Amniotic stem cell (primary cell): ENCODE measurements at places on chromosomes 2 and 18.

DNA sequence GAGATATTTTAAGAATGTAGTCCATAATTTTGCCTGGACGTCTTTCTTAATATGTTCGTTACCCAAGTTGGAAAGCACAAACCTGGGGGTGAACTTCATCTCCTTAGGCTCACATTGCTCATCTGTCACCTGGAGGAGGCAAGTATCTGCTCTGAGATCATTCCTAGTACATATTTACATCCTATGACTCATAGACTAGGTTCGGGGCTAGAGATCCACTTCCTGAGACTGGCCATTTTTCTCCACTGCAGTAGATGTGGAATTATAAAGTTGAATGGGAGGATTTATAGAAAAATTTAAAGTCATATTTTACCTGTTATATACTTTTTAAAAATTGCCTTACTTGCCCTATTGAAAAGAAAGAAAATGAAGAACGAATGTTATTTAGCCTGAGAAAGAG lies 77.5 kb upstream of the PROKR1 start:
- DNase-seq = no peak

- DNase-seq = no peak
These were observed 249.3 kb upstream of the MYT1L start for GRCh38 chr2:2580341-2580740.

DNA sequence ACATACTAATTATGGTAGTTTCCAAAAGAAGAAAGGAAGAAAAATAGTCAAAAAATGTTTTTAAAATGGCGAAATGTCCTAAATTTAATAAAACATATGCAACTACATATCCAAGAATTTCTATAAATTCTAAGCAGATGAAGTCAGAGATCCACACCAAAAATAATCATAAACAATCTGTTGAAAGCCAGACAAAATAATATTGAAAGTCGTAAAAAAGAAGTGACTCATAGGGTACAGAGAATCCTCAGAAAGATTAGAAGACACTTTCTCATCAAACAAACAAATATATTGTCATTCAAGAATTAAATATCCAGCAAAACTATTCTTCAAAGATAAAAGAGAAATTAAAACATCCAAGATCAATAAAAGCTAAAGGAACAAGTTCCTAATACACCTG lies 281.4 kb upstream of the ZNF804A start:
- no peak for DNase-seq

DNA sequence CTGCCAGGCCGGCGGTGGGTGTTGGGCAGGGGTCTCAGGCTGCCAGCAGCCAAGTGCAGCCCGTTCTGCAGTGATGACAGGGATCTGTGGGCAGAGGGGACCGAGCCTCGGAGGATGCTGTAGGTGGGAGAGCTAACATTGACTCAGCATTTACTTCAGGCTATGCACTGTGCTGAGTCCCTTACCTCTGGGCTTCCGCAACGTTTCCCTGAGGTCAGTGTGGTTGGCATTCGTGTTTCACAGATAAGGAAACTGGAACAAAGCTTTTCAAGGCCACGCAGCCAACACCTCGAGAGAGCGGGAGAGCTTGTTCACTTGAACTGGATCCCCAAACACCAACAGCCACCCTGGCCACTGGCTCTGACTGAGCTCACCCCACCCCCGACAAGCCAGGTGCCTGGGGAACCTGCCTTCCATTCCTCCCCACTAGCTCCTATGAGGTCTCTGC lies 839 bp upstream of the GPR148 start:
- DNase-seq = no peak

GRCh38 chr2:73018188-73018825 lies 53.2 kb downstream of the SFXN5 start:
- DNase-seq = no peak

DNA sequence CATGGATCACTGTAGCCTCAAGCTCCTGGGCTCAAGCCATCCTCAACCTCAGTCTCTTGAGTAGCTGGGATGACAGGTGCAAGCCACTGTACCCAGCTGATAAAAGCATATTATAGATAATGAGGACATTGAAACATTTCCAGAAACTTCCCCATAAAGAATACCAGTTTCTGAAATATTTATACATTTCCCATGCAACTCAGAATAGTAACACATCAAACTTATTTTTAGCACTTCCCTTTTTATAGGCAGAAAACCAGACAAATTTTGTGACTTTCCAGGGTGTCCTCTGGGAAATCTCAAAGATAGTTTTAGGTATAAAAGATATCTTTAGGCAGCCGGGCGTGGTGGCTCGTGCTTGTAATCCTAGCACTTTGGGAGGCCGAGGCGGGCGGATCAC lies 25.1 kb upstream of the DPYSL5 start:
- no peak for DNase-seq

GRCh38 chr2:110852541-110853263 lies 120.3 kb downstream of the ACOXL start:
- DNase-seq = no peak

GRCh38 chr2:16114836-16115235 lies 174.5 kb downstream of the MYCN start:
- DNase-seq = no peak

DNA sequence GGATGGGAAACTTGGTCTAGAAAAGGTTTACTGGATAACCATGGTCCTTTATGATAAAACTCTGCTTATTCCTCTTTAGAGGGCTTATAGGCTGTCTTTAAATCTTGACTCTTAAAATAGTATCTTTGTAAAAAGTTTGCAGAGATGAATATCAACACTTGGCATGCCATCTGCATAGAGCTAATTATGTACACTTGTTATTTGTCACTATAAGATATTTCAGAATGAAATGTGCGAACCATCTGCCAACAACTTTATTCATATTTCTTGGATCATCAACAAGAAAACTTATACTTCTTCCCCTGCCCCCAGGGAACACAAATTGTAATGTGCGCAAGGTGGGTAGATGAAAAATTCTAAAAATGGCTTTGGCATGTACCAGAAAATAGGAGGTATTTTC lies 653.0 kb upstream of the CHAC2 start:
- DNase-seq = no peak

DNA sequence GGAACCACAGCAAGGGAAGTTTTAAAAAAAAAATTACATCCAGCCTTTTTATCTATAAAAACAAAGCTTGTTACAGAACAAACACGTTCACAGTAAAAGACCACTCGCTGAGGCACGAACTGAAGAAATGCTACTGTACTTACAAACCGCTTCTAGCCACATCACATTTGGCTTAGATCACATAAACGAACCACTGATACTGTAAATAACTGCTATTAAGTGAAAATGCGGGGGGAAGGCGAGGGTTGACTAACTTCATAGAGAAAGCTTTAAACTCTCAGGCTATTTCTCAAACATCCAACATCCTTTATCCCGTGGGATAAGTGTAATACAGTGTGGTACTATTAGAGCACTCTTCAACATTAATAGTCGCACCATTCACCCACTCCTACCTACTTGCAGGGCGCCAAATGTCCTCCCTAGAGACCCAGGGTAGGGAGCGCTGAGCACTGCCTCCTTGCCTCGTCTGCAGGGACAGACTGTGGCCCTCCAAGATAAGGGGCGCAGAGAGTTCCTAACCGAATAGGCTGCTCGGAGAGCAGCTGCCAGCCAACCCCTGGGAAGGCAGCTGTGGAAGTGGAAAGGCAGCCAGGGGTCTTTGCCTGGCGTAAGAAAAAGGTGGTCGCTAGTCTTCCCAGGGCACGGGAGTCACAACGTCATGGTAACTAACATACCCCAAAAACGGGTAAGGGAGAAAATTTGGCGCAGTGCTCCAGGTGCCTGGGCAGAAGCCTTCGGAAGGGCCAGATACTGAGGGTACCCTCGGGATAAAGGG lies 854 bp downstream of the GPR155 start:
- DNase-seq = no peak

GRCh38 chr2:241751152-241751551 lies 16.7 kb downstream of the D2HGDH start:
- no peak for DNase-seq

- no peak for DNase-seq
These were observed 103.5 kb downstream of the ANTXR1 start for GRCh38 chr2:69116438-69116837.

DNA sequence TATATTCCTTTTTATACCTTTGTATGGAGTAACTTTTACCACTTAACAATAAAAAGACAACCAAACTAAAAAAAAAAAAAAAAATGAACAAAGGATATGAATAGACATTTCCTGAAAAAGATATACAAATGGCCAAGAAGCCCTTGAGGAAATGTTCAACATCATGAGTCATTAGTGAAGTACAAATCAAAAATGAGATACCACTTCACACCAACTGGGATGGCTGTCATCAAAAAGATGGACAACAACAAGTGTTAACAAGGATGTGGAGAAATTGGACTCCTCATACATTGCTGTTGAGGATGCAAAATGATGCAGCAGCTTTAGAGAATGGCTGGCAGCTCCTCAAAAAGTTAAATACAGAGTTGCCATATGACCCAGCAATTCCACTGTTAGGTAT lies 22.6 kb upstream of the SCYGR2 start:
- DNase-seq = no peak

GRCh38 chr2:159773886-159774285 lies 24.1 kb downstream of the CD302 start:
- DNase-seq = no peak

DNA sequence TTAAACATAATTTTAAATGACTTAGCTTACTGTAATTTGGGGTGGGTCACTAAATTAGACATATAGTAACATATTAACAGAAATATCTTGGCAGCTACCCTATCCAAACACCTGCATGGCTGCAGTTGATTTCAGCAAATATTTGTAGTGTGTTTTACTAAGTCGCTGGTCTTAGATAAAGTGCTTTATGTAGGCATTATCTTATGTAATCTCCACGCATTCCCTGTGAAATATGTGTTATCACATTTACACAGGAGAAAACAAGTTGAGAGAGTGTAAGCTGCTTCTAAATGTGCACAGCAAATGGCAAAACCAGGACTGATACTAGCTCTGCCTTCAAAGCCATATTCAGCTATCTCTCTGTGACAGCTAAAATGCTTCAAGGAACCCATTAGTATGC lies 72.0 kb downstream of the NYAP2 start:
- DNase-seq = no peak

GRCh38 chr2:215626812-215627281 lies 191.0 kb upstream of the FN1 start:
- no peak for DNase-seq

DNA sequence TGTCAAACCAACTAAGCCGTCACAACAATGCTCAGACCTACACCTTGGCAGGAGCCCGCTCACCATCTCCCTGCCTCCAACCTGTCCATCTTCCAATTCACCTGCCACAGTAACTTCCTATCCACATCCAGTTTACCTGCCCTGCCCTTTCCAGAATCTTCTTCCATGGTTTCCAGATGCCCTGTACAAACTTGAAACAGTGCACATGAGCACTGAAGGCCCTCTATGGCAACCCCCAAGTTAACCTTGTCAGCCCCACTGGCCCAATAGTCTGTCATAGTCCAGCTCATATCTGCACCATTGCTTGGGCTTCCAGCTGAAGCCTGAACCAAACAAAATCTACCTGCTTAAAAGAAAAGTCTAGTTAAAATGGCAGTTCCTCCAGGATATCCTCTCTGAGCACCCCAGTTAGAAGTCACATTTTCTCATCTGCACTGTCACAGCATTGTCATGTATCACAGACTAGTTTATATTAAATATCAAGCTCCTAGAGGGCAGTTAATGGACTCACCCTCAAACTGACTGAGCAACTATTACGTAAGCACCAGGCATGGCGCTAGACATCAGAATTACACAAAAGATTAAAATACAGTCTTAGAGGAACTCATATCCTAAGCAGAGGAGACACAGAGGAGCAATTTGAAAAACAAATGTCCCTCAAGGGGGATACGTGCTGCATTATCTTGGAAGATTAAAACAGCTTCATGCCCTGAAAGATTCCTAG lies 11.6 kb downstream of the NFE2L2 start:
- DNase-seq = no peak

DNA sequence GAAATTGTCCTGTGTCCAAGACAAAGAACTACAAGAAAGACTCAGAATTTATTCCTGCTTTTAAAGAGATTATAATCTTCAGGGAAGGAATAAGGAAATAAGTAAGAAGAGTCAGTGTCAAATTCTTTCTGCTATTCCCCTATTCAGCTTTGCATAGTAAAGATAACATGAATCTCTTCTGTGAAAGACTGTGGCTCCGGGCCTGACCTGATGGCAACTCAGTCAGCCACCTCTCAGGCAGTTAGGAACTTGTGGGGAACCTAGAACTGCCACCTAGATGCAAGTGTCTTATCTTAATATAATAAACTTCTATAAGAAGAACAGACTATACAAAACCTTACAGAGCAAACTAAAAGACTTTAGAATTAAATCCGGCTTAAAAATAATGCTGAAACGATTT lies 382.0 kb downstream of the RAD51AP2 start:
- no peak for DNase-seq

DNA sequence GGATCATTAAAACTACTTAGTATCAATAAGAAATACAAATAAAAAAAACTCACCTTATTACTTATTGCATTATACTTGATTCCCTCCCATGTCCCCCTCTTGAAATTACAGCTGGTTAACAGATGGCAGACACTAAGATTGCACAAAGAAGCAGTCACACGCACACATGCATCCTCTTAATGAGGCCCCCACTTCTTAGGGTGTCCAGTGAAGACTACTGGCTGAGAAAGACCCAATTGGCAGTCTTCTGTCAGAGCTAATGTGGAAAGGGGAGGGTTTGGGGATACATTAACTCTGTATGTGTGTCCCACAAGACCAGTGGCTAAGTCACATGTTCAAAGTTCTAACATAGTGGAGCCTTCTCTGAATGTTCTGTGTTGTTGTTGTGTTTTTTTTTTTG lies 210.7 kb downstream of the MTX2 start:
- DNase-seq = no peak

- DNase-seq = no peak
These were observed 144.7 kb downstream of the RNF144A start for GRCh38 chr2:7061921-7062320.

- no peak for DNase-seq
These were observed 63.6 kb downstream of the ACKR3 start for GRCh38 chr2:236633219-236633570.

- DNase-seq = no peak
These were observed 2070.4 kb upstream of the CELF4 start for GRCh38 chr18:39635966-39636365.

- DNase-seq = no peak
These were observed 1384.3 kb upstream of the NXPH2 start for GRCh38 chr2:140164449-140164848.

DNA sequence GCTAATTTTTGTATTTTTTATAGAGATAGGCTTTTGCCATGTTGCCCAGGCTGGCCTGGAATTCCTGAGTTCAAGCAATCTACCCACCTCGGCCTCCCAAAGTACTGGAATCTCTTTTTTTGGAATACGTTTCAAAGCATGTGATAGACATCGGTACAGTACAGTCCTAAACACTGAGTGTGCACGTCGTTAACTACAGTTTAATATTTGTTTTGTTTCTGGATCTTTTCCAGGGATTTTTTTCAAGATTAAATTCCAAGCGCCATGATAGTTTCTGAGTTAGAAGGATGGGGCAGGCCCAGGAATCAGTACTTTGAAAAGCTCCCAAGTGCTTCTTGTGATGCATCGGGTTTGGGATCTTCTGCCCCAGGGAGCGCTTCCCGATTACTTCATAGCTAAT lies 33.3 kb downstream of the NEDD4L start:
- DNase-seq = no peak

DNA sequence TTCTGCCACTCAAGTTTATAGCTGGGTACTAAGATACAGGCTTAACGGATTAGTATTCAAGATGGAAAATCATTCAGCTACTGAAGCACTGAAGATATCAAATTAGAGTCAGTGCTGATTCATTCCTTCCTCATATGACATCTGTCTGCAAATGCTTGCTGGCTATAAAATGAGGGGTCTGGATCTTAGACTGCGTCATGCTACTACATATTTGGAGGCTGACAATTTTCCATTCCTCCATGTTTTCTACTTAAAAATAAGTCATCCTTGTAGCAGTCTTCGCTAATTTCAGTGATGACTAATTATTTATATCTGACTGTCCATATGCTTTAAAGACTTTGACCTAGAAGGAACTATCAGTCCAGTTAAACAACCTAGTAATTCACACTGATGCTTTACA lies 233.4 kb downstream of the RIT2 start:
- no peak for DNase-seq
